Brain microvascular endothelial cell (primary cell): ENCODE measurements at places on chromosomes 7 and 10.

DNA sequence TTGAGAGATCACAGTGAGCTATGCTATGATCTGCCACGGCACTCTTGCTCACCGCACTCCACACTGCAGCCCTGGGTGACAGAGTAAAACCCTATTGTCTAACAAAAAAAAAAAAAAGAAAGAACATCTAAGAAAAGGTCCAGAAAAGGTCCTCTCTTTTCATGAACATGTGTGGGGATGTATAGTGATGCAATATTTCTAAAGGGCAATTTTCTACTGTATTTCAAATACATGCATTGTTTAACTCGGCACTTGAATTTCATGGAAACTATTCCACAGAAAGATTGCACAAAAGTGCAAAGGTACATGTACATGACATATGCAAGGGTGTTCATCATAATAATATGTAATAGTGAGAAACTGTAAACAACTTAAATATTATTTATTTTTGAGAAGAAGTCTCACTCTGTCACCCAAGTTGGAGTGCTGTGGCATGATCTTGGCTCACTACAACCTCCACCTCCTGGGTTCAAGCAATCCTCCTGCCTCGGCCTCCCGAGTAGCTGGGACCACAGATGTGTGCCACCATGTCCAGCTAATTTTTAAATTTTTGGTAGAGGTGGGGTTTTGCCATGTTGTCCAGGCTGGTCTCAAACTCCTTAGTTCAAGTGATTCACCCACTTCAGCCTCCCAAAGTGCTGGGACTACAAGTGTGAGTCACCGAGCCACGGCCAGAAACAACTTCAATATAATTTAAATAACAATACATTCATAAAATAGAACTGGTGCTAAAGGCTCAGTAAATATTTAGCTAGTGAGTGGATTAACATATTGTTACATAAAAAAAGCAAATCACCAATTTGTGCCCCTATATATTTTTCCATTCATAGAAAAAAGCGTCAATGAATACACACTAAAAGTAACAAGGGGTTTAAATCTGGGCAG lies 1.3 kb upstream of the PPRC1 start:
- peak; percentile 52 for DNase-seq

- DNase-seq: peak; percentile 73
These were observed 1.4 kb upstream of the SVIL start for GRCh38 chr10:29636178-29636577.

DNA sequence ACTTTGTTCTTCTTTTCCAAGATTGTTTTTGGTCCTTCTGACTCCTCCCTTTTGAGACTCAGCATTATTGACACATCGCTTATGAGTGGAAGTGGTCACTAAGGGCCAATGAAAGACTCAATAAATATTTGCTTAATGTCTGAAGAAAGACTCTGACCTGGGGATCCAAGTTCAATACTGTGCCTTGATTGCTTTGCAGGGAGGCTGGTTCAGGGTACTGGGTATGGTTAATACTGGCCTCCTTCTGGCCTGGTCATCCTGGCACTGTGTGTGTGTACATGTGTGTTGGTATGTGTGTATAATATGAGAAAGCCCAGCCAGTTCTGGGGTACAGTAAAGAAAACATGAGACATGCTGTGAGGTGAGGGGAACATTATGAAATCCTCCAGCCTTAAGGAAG lies 7.6 kb upstream of the PDZD8 start:
- no peak for DNase-seq

DNA sequence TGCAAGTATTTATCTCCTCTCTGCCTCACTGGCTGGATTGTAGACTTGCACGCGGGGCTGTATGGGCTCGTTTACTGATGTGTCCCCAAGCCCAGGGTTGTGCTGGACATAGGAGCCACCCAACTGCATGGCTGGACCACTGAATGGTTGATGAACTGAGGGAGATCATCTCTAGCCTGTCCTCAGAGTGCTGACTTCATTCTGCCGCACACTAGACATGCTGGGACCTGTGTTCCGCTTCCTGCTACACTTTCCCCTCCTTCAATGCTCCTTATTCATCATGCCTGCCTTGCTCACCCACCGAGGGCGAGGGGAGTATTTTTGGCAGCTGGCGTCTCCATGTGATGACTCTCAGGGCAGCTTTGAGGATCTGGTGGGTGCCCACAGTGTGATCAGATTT lies 440.2 kb downstream of the GLRX3 start:
- no peak for DNase-seq

- DNase-seq: no peak
These were observed at the start of gene H2BK1 for GRCh38 chr7:151210087-151210854. TSS of gene H2BK1 (minus strand) at chr7:151210488. CDS start at chr7:151210318, 170 bp downstream.

DNA sequence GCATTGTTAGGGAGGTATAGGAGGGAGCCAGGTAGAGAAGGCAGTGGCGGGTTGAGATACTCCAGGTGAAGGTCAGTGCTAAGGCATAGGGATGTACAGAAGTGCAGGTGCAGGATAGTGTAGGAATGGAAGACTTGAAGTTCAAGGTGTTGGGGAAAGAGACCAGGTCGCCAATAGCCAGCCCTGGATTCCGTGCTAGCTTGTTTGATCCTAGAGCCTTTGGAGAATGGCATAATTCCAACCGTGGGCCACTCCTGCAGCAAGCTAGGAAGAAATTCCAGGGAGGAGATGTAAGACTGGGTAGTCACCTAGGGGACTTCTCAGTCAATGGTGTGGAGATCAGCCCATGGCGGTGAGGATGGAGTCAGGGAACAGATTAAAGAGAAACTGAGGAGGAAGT lies 272.7 kb downstream of the RPS24 start:
- DNase-seq: no peak

DNA sequence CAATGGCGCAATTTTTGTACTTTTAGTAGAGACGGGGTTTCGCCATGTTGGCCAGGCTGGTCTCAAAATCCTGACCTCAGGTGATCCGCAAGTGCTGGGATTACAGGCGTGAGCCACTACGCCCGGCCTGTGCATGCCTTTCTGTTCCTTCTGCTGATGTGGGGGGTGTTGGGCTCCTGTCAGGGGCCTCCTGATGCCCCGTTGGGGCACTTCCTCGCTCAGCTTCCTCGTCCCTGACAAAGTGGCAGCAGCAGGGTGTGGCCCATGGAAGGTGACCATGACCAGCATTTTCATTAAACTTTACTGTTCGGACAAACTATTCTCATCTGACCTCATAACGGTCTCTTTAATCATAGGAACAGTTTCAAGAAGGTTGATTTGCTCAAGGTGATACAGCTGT lies 69.4 kb downstream of the TBXAS1 start:
- no peak for DNase-seq

GRCh38 chr7:128221929-128222403 lies 19.1 kb upstream of the LEP start:
- DNase-seq: peak; percentile 20

DNA sequence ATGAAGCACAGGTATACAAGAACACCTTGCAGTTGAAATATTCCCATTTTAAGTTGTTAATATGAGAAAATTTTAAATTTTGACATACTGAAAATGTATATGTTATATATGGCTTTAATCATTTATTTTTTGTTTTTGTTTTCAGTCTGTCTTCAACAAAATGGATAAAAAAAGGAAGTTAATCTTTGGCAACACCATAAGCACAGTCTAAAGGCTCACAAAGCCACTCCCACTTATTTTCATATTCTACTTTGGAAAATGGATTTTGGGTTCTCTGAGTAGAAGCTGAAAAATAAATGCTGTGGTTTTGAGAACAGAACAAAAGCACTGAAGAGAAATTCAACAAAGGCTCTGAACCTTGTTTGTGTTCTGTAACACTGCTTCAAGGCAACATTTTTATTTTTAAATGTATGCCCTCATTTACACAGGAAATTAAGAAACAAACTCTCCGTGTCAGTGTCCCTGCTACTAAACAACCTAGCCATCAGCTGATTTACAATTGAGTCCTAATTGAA lies 81.3 kb upstream of the LRRN3 start:
- no peak for DNase-seq

DNA sequence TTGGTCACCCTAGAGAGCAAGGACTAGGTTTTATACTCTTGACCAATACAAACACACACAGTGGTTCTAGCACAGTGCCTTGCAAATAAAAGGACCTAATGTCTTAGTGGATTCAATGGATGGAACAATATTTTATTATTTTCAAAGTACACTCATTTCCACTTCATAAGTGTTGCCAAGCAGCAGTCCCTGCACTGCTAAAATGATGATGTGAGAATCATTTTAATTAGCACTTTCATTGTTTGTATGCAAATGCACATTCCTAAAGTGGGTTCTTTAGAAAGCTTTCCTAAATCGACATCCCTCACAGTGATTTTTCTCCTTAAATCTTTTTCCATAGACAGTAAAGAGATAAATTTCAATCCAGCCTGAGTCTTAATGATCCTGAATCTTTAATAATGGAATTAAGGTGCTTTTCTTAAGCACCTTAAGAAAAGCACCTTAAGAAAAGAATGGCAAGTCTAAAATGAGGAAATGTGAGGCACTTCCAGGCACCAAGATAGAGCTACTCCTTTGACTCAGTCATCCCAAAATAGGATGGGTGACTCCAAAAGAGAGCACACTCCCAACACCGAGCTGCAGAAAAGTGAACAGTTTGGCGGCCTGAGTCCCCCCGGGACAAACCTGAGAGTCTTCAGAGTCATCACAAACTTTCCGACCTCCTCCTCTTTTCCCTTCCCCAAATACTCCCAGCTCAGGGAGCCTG lies 84.5 kb downstream of the SORBS1 start:
- no peak for DNase-seq
